ENCODE measurements at places on chromosomes 4 and X.

GRCh38 chr4:121041307-121042090 is 30.8 kb downstream of the NDNF start:
- no peak for DNase-seq

DNA sequence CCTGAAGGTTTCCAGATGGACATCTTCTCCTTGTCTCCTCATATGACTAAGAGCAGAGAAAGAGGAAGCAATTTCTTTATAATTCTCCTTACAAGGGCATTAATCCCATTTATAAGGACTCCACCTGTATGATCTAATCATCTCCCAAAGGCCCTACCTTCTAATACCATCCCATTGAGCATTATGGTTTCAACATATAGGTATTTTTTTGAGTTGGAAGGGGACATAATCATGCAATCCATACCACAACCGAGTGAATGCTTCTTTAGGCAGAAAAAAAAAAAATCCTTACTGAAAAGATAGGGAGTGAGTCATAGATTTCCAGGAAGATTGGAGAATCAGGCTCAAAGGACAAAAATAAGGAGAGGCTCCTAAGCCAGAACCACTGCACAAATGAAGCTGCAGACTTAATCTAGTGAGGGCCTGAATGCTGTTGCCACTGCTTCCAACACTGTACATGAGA is 312.5 kb upstream of the HS3ST1 start:
- DNase-seq = no peak

DNA sequence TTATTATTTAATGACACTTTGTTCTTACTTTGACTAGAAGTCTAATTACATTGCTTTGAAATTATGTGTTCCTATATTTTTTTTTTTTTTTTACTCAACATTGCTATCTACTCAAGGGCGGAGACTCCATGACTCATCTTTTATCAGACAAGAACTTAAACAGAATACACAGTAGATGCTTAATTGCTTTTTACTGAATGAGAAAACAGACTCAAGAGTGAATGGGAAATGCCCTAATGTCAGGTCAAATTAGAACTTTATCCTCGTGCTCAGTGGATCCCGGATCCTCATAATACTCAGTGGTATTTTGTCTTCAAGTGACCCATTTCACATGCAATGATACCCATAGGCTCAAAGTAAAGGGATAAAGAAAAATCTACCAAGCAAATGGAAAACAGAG is 954.5 kb upstream of the IGFBP7 start:
- no peak for DNase-seq

- no peak for DNase-seq
Measured at GRCh38 chrX:132409780-132410556, 78.9 kb downstream of the MBNL3 start.

DNA sequence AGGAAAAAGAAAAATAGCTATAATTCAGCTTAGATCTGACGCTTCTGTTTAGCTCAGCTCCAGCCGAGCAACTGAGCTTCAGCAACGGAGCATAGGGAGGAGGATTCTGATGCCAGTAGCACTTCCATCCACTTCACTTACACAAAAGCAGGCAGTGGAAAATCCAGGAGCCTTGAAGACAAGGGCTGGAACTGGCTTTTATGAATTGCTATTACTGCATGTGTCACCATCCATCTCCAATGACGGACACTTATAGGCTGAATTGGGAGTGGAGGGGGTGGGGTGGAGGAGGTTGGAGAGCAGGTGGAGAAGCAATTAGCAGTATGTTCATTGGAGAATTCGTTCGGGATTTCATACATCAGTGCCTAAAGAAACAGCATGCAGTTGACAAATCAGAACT is 15.6 kb downstream of the ENOX2 start:
- DNase-seq = no peak

- DNase-seq = peak; percentile 21
Measured at GRCh38 chr4:39976945-39977488, 694 bp downstream of the PDS5A start.

- no peak for DNase-seq
Measured at GRCh38 chr4:38008571-38009021, 48.4 kb downstream of the PTTG2 start.

GRCh38 chrX:41946989-41947612 is 23.7 kb upstream of the CASK start:
- DNase-seq = no peak
